ENCODE measurements at places on chromosomes 12 and 14.

DNA sequence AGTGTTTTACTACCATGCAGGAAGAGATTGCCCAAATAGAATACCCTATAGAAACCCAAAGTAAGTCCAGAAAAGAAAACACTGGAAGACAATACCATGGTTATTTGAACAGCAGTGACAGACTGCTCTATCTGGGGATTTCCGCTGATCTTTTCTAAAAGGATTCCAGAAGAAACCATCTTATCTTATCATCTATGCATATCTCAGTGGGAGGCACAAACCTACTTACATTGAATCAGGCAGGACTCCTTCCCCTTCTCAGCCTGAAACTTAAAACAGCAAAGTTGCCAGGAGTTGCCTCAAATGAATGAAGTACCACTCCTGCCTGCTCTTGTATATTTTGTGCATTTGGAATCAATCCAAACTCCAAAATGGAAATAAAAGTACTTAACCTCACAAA lies 56.7 kb upstream of the NR2C1 start:
- DNase-seq, result no peak

- DNase-seq, result no peak
Measured at GRCh38 chr14:72513346-72513745, 380.6 kb downstream of the DPF3 start.

- DNase-seq, result no peak
Measured at GRCh38 chr14:61661471-61662400, 33.6 kb upstream of the HIF1A start.

- no peak for DNase-seq
Measured at GRCh38 chr14:101201535-101202151, 298.1 kb upstream of the RTL1 start.

- no peak for DNase-seq
Measured at GRCh38 chr12:26863515-26863914, 30.5 kb upstream of the ITPR2 start.

- no peak for DNase-seq
Measured at GRCh38 chr14:95895720-95896119, 19.1 kb downstream of the TUNAR start.

GRCh38 chr14:96686126-96686525 lies 111.1 kb upstream of the VRK1 start:
- DNase-seq, result no peak

DNA sequence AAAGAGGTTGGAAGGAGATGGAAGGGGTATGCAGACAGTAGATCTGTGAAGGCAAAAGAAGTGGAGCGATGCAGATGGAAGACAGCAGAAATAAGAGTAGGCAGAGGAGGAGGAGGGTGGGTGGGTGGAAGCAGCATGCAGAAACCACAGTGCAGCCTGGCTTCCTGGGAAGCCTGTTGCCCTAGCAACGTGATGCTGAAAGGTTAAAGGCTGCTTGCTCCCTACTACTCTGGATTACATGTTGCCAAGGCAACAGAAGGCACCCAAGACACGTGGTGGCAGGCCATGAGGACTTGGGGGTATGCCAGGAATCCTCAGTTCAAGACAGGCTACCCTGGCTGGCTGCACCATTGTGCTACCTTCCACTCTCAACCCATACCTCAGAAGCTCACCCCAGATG lies 129.6 kb downstream of the GRIN2B start:
- DNase-seq, result no peak

DNA sequence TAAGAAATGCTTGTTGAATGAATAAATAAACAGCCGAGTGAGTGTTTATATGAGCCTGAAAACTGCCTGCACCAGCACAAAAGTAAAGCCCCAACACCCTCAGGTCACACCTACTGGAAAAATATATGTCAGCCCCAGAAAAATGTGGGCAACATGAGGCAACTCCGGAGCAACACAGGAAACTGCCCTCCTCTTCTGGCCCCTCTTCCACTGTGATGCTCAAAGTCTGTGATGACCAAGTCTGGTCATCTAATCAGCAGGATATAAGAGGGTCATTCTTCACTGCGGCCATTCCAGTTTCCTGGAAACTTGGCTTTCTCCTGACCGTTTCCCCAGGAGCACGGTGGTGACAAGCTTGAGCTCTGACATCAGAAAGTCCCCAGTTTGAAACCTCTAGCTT lies 159.6 kb upstream of the PZP start:
- no peak for DNase-seq

- DNase-seq, result no peak
Measured at GRCh38 chr12:12470751-12471306, 91.8 kb downstream of the DUSP16 start.

DNA sequence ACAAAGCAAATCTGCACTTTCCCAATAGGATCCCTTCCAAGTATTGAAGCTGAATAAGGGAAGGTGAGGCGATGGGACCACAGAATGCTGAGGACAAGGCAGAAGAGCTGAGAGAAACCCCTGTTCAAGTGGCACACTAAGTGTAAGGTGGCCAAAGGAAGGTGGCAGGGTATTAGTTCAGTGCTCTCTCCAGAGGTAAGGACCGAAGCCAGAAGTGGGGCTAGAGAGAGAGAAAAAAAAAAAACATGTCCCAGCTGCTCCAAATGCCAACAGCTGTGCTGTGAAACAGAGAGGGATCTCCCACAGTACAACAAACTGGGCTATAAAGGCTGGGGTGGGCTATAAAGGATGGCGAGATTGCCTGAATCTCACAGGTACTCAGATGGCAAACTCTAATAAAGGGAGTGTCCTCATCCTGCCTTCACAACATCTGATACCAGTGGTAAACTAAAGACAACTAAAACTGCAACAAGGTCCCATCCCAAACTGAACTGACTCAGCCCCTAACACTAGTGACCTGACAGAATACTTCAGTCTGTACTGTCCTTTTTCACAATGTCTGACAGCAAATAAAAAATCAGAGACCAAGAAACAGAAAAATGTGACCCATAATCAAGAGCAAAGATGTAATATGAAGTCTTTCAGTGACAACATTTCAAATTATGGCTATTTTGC lies 47.9 kb downstream of the CDK17 start:
- no peak for DNase-seq

- no peak for DNase-seq
Measured at GRCh38 chr14:70045844-70046535, 142.8 kb downstream of the SLC8A3 start.
